NCI-H1436 treated with DMSO at 0.1 percent for 48 hours (cell line): ENCODE measurements at places on chromosomes 3 and 15.
A peak's percentile ranks its signal among the peaks of the same experiment; 100 is the strongest.

DNA sequence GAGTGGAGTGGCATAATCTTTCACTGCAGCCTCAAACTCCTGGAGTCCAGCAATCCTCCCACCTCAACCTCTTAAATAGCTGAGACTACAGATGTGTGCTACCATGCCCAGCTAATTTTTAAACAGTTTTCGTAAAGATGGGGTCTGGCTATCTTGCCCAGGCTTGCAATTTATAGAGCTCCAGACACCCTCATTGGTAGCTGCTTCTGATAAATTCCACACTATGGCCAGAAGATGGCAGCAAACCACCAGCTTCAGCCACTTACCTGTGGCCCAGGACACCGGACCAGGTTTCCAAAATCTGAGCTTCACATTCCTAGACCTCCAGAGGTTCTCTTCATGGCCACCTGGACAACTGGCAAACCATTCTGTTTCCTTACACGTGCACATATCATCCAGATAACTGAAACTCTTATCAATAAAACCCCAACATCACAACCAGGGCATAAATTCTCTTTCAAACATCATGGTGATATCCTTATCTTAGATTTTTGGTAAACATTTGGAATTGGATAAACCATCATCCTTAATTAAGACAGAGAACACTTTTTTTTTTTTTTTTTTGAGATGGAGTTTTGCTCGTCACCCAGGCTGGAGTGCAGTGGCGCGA lies 28.9 kb downstream of the FBXW12 start:
- DNase-seq: peak; percentile 2

DNA sequence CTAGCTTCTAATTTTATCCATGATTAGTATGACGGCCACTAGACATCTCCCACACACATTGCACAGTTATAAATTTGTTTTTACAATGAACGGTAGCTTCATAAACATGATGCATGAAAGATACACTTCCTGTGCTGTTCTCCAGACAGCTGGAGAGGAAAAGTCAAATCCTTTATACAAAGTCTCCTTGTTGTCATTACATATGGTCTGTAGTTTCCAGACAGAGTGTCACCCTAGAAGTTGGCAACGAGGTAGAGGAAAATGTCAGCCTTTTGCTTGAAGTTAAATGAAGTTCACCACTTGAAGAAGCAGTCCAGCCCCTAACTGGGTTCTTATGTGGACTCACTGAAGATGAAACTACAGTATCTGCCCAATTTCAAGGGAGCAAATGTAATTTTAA lies 253.0 kb upstream of the P2RY1 start:
- DNase-seq: no peak

DNA sequence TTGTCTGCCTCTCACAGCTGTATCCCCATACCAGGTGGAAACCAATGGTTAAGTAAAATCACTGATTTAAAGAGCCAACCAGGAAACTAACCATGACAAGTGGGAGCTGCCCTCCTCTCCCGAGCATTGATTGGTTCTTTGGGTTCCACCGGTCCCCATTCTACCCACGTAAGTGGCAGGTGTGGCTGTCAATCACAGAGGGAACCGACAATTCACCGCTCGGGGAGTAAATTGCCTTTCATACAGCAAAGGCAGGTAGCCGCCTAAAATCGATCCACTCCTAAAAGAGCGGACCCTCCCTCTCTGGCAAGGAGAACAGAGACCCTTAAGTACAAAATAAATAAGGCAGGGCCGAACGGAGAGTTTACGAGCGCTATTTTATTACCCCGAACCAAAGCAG lies 1.2 kb downstream of the ERC2 start:
- peak; percentile 53 for DNase-seq

GRCh38 chr3:24943961-24944360 lies 449.3 kb upstream of the THRB start:
- no peak for DNase-seq

DNA sequence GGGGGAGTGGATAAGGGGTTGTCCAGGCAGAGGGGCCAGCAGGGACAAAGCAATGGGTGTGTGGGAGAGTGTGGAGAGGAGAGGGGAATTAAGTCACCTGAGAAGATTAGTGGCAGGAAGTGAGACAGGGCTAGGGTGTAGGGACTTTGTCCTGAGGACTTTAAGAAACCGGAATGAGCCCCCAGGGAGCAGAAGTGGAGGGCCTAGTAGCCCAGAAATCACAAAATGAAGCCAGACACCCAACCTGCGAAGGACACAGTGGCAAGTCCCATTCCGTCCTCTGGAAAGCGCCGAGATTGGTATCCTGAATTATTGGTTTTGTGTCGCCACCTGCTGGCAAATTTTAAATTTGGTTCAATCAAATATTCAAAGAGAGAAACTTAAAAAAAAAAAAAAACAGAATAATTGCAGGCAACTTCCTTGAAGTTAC lies 78.0 kb upstream of the SLC25A36 start:
- no peak for DNase-seq

DNA sequence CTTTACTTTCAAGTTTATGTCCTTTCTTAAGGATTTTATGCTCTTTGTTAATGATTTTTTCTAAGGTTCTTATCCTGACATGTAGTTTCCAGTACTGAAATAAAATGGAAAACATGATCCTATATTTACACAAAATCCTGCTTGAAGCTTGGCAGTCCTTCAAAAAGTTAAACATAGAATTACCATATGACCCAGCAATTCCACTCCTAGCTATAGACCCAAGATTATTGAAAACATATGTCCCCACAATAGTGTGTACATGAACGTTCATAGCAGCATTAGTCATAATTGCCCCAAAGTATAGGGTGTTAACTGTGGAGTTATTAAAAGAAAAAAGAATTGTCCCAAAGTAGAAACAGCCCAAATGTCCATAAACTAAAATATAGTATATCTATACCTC lies 33.2 kb downstream of the ITGB5 start:
- DNase-seq: no peak

GRCh38 chr3:173841334-173841733 lies 443.8 kb downstream of the NLGN1 start:
- no peak for DNase-seq

DNA sequence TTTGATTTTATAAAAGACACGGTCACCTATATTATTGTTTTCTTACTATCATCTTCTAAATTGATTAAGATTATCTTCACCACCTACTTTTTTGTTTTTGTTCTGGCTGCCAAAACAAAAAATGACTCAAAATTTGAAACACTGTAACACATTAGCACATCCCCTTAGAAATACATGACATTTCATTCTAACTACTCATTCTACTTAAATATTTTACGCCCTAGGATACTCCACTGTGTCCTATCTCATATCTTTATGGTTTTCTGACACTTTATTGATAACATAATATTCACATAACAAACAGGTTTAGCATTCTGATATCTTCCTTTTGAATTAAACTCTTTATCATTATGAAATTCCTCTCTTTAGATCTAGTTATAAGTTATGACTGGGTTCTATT lies 656.2 kb downstream of the GBE1 start:
- DNase-seq: no peak

GRCh38 chr15:66673410-66674322 lies 28.4 kb upstream of the SMAD6 start:
- DNase-seq: no peak

- no peak for DNase-seq
These were observed 38.9 kb upstream of the RSL24D1 start for GRCh38 chr15:55235546-55236036.

- no peak for DNase-seq
These were observed 147.1 kb downstream of the NUP210 start for GRCh38 chr3:13272831-13273603.

- DNase-seq: no peak
These were observed 69.2 kb upstream of the CSTA start for GRCh38 chr3:122255757-122256439.

DNA sequence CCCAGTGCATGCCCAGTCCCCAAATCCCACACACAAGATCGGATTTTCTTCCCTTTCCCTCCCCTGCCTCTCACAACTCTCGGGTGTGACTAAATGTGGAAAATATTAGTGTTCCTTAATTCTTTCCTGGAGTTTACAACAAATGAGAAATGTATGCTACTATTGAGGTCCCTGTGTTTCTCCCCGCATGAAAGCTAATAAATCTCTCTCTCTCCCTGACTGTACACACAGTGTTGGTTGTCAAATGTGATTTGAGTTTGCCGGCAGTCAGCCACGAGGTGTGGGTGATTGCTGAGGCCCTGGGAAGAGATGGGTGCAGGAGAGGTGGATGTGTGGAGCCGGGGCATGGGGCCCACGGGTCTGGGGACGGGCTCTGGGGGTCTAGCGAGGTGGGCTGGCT lies 161.4 kb upstream of the IQSEC1 start:
- no peak for DNase-seq

DNA sequence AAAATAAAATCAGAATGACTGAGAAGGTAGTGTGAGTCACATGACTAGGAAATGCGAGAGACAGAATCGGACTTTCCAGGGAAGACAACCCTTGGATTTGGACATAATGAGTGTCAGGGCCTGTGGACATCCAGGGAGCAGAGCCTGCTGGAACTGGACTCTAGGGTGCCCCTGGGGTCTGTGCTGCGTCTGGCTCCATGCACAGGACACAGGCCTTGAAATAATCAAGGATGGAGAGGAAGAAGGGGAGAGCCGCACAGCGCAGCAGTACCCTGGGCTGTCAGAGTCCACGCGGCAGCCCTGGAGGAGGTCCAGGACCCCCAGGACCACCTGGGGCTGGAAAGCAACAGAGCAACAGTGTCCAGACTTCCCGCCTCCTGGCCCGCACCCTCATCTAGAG lies 173.7 kb downstream of the PDE8A start:
- DNase-seq: no peak

DNA sequence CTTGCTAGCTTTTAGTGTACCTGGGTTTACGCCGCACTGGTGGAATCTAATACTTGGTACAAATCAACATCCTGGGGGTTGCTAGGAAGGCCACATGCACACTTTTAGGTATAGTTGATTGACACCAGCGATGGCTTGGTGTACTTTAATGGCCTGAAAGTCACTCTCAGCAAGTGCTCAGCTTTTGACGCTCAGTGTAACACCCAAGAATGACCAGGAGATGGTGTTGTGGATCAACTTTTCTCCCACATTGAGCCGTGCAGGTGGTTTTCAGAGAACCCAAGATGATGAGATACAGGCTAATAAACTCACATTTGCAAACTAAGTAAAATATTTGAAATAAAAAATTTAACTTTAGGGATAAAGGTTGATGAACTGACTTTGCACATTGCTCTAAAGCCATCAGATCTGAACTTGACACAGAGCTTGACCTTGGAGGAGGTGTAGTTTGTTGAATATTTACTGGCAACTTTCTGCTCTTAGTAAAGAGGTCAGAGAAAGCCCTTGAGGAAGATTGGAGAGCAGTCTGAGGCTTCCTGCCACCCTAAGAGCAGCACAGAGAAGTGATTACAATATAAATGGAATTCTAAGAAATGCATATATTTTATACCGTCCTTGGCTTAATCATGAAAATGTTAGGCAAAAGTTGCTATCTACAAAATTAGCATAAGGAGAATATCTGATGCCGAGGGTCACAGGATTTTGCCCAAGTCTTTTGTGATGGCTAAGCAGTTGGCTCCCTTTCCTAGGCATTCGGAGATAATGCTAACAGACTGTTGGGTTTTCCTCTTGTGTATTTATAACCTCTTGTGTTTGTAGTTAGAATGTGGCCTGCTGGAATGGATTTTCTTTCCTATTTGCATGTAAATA lies 143.4 kb upstream of the RASGRP1 start:
- no peak for DNase-seq

DNA sequence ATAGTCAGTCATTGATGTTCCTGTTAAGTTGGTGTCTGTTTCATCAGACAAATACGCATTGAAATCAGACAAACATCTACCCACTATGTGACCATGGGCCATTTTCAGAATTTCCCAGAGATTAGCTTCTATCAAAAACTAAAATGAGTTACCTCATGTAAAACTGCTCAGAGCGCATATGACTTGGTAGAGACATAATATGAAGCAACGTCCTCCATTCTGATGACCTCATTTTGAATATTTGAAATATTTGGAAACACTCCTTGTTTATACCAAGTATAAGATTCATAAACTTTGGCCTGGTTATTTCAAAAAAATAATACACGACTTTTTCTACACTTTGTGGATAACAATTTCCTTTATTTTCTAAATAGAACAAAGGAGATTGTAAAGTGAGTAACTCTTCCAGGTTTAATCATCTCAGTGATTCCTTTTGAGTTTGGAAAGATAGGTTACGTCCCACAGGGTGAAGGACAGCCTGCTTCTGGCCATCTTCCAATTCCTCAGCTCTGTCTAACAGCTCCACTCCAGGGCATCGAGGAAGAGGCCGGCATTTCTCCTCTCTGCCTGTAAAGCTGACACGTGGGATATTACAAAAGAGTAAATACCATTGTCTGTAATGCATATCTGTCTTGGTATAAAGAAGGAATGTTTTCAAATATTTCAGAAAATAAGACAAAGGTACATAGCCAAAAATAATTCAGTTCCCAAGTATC lies 122.6 kb downstream of the CADM2 start:
- no peak for DNase-seq

GRCh38 chr3:171770689-171771620 lies 39.3 kb downstream of the PLD1 start:
- peak; percentile 54 for DNase-seq

GRCh38 chr3:50167069-50167840 lies 12.1 kb downstream of the SEMA3F start:
- DNase-seq: no peak

- no peak for DNase-seq
These were observed 101.3 kb downstream of the SENP2 start for GRCh38 chr3:185687271-185687878.

DNA sequence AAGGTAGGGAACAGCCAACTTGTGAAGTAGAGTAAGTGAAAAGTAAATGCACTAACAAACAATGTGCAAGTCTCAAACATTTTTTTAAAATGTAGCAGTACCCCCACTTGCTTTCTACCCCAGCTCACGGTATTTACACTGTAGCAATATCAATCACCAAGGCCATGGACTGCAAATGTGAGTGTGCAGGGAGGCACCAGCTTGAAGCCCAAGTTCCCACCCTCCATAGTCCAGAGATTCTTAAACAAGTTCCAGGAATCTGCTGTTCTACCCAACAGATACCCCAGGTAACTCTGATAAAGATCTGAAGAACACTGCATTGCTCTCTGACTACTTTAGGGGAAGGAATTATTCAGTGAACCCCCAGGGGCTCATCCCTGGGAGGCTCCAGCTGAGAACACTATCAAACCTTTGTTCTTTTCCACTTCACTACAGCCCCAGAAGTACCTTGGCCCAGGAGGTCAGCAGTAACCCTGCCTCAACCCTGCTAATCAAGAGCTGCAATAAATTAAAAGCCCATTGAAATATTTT lies 86.1 kb downstream of the FOXP1 start:
- no peak for DNase-seq

- DNase-seq: no peak
These were observed 18.8 kb upstream of the RPLP1 start for GRCh38 chr15:69433831-69434230.

- DNase-seq: no peak
These were observed 3.4 kb downstream of the KLHL40 start for GRCh38 chr3:42688487-42689420.
